HuH-7 (cell line): ENCODE measurements at places on chromosomes 3 and 15.
A peak's percentile ranks its signal among the peaks of the same experiment; 100 is the strongest.

DNA sequence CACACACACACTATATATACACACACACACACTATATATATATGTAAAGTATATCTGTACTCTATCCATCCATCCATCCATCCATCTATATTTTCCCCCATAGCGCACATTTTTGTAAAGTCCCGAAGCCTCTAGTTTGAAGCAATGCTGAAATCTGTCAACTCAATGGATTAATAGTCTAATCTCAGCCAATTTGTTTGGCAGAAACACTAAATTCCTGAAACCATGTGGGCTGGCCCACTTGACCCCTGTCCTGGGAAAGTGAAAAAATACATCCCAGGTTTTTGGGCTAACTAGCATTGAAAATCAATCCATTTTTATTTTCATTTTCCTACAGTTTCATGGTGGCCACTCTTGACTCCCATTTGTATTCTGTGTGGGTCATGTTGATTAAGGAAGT is 166.7 kb downstream of the SLCO3A1 start:
- no peak for DNase-seq

- no peak for DNase-seq
Observed at GRCh38 chr15:77904901-77905300, 172.6 kb downstream of the TBC1D2B start.

GRCh38 chr3:185540695-185541094 is 11.7 kb downstream of the LIPH start:
- DNase-seq = no peak

GRCh38 chr3:161925749-161926360 is 429.2 kb downstream of the OTOL1 start:
- no peak for DNase-seq

DNA sequence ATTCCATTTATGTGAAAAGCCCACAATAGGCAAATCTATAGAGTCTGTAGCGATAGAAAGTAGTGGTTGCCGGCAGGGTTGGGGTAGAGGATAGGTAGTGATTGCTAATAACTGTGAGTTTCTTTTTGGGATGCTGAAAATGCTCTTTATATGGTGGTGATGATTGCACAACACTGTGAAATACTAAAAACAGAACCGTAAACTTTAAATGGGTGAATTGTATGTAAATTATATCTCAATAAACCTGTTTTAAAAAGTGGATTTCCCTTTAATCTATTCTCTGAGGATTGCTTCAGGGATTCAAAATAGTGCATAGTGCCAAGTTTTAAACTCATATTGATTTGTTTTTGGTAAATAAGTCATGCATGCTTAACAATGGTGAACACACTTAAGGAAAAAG is 140.2 kb downstream of the LPP start:
- no peak for DNase-seq

DNA sequence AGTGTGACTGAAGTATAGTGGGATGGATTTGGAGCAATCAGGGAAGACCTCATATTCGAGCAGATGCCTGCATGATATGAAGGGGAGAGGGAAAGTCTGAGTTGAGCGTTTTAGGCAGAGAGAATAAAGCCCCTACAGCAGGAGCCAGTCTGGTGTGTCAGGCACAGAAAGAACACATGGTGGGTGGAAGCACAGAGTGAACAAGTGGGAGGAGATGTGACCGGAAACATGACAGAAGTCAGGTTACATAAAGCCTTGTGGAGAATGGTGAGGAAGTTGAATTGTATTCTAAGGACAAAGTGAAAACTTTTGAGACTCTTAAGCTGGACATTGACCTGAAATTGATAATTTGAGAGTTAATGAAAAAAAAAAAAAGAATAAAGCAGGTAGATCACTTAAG is 541.0 kb downstream of the PLOD2 start:
- no peak for DNase-seq

DNA sequence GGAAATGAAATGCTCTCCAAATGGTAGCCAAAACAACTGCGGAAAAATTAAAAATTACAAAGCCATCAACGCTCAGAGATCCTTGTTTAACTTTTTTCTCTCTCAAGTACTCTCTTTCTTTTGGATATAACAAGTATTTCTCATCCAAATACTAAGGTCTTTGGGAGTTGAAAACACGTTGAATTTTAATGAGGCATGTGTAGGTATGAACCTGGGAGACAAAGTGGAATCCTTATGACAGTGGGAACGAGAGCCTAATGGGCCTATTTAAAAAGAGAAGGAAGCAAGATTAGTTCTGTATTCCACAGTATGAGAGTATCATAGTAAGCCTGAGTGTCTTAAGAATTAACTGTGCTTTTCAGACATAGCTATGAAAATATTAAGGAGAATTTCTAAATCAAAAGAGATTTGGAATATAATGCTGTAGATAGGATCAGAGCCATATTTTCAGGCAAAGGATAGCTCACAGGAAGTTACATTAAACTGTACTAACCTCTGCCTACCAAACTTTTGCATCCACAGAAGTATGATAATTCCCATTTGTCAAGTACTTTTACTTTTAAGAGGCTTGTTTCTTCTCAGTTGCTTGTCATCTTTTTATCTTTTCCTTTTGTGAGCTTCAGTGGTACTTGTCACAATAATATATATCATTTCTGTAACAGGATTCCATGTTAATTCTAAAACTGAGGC is 759 bp downstream of the CD96 start:
- no peak for DNase-seq

DNA sequence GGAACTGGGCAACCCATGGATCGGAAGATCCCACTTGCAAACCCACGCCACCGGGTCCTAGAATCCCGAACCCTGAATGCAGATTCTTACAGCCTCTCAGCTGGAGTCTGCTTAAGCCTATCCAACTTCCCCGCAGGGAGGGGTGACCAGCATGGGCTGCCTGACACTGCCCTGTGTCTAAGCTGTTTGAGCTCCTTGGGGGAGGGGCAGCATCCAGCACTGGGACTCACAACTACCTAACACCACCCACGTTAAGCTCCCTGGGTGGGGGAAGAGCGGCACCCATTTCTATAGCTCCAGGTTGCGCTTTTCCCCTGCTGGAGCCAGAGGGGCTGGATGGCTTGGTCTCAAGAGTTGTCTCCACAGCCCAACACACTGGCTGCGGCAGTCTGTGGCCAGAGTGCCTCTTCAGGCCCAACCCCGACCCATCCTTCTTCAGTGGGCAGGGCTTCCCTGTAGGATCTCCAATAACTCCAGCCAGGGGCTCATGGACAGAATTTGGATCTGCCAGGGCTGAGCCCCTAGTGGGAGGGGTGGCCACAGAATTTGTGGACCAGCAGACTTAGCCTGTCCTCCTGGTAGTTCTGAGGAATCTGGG is 649.2 kb downstream of the TUSC7 start:
- no peak for DNase-seq

DNA sequence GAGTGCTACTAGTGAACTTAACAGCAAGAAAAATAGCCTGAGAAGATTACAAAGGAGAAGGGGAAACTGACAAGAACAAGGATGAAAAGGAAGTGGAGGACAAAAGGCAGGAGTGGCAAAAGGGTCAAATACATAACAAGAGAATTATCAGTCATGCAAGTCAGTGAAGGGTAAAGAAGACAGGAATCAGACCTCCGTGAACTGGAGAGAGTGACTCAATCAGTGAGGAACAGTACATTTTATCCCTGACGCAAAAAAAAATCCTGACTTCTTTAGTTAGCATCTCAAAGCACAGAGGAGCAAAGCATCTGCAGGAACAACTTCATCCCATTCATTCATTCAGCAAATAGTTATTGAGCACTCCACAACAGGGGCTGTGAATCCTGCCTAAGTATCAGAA is 97.8 kb downstream of the SST start:
- DNase-seq = no peak

DNA sequence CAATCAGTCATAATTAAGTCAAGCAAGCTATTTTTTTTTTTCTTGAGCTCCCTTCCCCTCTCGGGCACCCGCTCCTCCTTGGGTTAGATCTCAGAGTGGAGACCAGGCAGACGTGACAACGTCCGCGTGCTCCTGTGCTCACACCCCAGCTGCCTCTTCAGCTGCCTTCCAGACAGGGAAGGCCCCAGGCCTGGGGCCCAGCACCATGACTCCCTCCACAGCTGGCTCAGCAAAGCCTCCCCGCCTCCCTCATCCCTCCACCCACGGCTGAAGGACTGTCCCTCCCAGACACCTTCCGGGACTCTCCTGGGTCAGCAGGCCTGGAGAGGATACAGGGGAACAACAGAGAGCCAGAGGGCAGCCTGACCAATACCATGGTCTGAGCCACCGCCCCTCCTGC is 87.9 kb upstream of the LINGO1 start:
- no peak for DNase-seq

DNA sequence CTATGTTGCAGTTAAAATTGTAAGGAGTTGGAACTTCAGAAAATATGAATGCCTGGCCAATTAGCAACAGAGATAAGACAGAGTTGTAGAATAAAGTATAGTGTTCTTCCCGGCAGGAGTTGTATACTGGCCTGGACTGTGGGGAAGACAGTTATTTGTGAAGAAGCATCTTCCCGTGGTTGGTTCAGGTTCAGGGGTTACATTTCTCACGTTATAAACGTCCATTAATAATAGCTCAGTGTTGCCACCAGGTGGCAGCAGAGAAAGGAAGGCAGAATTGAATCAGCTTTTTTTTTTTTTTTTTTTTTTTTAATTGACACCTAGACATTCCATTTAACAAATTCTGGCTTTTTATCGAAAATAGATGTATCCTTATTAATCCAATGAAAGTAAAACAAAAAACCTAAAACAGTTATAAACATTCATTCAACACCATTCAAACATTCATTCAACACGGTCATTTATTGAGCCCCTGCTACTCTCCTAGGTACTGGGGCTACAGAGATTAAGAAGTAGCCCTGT is 66.4 kb upstream of the NR2E3 start:
- peak; percentile 63 for DNase-seq

- peak; percentile 48 for DNase-seq
Observed at GRCh38 chr15:98983334-98983733, 24.3 kb downstream of the PGPEP1L start.

DNA sequence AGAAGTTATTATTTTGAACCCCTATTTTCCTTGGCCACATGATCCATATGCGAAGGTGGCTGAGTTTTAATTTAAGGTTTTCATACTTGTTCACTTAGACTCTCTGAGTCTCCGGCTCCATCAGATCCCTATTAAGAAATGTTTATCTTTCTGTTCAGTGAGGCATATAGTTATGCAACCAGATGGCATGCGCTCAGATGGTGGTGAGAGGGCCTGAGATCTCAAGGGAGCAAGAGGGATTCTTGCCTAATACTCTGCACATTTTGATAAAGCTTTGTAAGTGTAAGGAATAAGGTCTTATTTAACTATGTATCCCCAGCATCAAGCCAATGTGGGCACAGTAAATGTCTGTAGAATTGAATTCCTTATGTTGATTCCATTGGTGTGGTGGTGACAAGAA is 78.9 kb upstream of the DPH6 start:
- DNase-seq = peak; percentile 5

DNA sequence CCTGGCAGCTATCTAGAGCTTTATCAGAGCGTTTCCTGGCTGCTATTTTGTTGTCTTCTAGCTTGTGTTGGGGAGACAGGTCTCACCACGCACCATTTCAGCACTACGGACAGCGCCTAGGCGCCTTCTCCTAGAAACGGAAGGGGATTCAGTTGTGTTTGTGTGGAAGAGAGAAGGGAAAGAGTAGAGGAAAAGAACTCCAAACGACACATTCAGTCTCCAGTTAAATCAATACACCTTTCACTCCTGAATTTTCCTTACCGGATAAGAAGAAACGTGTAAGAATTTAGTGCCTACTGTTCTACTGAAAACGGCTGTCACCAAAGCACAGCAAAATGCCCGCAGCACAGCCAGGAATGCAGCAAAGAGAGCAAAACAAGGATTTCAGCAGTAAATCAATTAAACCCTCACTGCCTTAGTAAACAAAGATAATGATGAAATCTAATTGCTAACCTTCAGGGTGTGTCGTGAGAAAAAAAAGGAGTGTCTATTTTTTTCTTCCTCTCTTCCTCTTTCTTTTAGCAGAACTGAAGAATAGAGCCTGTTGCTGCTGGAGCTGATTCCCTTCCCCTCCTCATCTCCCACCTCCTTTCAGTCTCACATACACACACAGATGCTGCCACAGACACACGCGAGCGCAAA is 412 bp upstream of the CTXN2 start:
- DNase-seq = peak; percentile 34

- no peak for DNase-seq
Observed at GRCh38 chr3:18223571-18223970, 201.6 kb downstream of the SATB1 start.

GRCh38 chr3:27623085-27623753 is 98.9 kb downstream of the EOMES start:
- DNase-seq = peak; percentile 55

DNA sequence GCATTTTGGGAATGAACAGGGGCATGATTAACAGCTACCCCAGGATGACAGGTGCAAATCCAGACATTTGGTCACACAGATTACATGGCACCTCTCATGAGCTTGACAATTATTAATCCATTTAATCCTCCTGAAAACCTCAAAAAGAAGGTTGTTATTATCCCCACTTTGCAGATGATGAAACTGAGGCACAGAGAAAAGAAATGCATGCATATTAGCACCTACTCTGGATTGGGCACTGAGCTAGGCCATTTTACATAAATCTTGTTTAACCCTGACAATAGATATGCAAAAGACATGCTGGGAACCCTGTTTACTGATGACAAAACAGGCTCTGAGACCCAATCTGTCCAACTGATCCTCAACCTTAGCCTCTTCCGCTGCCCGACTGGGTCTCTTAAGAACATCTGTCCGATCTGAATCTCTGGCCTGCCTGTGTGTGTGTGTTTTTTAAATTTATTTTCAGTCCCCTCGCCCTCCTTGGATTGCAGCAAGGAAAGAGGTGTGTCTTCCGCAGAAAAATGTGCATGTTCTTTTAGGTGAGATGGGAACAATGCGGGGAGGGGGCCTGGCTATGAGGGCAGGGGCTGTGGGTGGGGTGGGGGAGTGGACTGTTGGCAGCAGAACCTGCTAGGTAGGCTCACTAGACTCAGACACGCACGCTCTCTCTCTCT is 162.5 kb downstream of the WNT7A start:
- DNase-seq = no peak

DNA sequence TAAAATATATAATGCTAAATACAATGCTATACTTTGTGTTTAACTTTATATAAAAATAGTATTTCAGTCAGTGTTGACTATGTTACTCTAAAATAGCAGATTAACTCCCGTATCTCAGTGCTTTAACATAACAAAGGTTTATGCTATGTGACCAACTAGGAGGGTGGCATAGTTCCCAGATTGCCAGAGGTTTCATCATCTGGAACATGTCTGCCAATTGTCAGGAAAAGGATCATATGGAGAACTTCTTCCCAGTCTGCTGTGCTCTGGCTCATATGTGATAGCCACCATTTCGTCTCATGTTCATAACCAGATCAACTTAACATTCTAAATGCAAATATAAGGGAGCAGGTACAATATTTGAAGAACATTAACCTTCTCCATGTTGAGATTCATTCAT is 720.2 kb downstream of the MCTP2 start:
- DNase-seq = no peak
